NCI-H1417 (cell line): ENCODE measurements at places on chromosomes 1 and 21.

- DNase-seq: no peak
Measured at GRCh38 chr21:44947111-44947929, 7.5 kb downstream of the SLX9 start.

- no peak for DNase-seq
Measured at GRCh38 chr1:45879885-45880598, 76.6 kb downstream of the MAST2 start.

DNA sequence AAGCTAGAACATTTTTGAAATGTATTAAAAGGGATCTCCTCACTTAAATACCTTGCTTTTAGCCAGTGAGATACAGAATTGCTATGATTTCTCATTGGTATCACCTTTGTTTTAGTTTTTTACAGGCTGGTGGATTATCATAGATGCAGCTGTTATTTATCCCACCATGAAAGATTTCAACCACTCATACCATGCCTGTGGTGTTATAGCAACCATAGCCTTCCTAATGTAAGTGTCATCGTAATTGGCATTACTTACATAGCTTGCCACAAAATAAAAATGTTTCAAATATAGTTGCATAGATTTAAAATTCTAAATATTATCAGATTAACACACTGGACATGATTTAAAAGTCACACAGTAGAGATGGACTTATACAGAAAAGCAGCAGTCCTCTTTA is 4.7 kb downstream of the TMEM50A start:
- DNase-seq: no peak

GRCh38 chr1:101728029-101728428 is 268.7 kb downstream of the OLFM3 start:
- no peak for DNase-seq

GRCh38 chr1:94935034-94935433 is 8.1 kb upstream of the CNN3 start:
- no peak for DNase-seq

GRCh38 chr1:34928699-34929496 is 552 bp downstream of the DLGAP3 start:
- peak; percentile 65 for DNase-seq

DNA sequence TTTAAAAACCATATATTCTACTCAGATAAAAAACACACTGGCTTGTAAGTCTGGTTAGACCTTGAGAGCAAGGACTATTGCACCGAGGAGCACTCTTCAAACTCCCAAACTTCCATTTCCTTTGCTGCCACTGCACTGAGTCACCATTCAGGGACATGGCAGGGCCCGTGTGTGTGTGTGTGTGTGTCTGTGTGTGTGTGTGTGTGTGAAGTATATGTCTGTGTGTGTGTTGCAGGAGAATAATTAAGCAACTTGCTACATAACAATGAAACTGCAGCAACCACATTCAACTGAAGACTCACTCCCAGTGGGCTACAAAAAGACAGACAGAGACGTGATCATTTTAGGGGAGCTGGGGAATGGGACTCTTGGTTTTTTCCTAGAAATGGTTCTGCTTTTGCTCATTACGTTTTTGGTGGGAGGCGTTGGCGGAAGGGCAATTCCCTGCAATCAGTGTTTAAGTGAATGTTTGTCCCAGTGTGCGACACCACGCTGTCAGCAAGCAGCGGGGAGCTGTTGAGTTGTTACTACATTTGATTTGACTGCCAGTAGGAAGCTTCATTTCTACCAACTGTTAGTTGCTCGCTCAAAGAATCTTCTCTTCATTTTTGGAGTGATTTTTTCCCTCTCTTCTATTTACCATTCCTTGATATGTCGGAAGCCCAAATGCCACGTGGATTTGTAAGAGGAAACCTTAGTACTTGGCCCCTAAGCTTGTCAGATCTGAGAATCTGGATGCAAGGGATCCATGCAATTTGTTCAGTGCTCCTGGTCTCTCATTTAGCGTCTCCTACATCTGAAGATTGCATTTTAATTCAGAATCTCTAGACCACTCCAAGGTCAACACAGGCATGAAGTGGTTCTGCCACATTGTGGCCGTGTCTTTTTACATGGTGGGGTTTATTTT is 36.1 kb downstream of the ESRRG start:
- no peak for DNase-seq

DNA sequence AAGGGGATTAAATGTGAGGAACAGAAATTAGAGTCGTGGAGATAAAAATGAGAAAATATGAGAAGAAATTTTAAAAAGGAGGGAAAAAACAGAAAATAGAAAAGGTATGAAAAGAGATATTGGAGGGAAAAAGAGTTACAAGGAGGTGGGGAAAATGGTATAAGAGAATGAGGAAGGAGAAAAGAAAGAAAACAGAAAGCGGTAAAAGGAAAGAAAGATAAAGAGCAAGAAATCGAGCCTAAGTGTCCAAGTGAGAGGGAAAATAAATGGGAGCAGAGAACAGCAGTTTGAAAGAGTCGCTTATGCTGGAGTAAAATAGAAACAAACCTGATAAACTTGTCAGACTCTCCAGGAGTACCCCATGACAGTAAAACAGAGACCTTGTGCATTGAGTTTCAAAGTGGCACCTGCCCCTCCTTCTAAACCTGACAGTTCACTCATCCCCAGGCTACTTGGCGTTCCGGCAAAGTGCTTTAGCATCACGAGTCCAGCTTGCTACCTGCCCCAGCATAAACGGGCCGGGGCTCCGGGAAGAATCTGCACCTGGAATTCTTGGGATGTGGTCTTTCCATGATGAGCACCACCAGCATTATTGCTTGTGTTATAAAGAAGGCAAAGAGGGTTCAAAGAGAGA is 585 bp downstream of the NEGR1 start:
- peak; percentile 19 for DNase-seq
